Inflammatory macrophage treated with lipopolysaccharide for 1 hour (primary cell): ENCODE measurements at places on chromosomes 5 and 9.
A peak's percentile ranks its signal among the peaks of the same experiment; 100 is the strongest.

- DNase-seq = no peak
These were observed 38.4 kb upstream of the SHB start for GRCh38 chr9:38107405-38107804.

DNA sequence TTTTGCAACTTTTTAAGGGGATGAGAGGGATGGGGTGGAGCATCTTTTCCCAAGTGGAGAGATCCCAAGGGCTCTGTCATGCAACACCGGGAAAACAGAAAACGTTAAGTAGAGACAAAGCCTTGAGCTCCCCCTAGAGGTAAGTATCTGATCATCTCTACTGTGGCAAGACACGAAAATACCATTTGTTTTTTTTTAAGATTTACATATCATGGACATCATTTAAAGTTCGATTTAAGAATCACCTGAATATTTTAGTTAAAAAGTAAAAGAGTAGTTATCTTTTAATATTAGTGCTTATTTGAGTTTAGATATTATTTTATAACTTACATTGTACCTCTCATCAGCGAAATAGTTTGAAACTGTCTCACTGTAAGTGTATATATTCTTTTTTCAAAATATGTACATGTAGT lies 200.4 kb downstream of the LRRC70 start:
- DNase-seq = peak; percentile 28

DNA sequence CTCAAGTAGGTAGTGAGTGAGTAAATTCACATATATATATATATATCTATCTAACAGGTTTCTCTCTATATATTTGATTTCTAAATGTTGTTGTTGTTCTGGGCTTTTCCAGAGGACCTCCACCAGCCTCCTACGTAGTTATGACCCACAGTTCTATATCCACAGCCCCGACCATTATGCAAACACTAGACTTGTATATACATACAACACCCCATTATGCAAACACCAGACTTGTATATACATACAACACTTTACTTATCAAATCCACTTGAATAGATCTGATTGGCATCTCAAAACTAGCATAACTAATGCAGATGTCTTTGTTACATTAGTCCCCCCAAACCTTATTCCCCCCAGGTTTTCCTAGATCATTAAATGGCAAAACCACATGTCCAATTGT lies 108.7 kb downstream of the JAKMIP2 start:
- DNase-seq = no peak

DNA sequence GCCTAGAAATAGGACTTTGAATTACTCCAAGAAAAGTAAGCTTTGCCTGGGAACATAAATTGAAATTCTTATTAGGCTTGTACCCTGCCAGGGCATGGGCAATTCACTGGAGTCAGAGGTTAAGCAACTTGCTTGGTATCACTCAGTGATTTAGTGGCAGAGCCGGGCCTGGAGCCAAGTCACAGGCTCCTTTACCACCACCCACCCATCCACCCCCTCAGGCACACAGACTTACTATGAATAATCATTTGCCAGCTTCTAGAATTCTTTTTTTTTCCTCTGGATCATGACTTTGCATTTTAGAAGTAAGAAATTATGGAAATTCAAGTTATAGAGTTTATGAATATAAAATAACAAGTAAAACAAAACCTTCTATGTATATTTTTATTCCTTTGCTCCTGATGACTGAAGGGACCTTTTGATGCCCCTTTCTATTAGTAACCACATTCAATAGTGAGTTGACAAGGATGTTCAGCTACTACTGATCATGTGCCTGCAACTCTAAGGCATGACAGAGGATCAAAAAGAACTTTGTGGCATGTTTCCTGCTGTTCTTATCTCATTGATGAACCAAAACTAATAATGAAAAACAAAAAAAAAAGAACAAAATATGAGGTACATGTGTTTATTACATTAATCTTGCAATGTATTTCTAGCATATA lies 614.7 kb downstream of the TLR4 start:
- peak; percentile 5 for DNase-seq

DNA sequence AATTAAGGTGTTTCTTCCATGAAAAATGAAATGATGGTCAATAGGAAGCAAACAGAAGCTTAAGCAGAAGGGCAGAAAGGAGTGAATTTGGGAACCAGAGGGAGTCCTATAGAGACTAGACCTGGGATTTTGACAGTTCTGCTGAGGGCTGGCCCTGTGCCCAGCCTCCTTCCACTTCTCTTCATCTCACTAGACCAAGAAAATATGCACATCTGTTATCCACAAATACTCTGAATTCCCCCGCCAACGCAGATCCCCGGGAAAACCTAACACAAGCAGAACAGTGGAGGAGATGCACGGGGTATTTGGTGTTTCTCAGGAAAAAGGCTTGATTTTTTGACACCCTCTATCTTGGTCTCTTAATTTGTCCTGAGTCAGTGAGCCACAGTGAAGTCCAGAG lies 22.7 kb downstream of the GRIA1 start:
- DNase-seq = no peak

GRCh38 chr9:74078647-74079046 lies 418.5 kb upstream of the RORB start:
- DNase-seq = no peak

DNA sequence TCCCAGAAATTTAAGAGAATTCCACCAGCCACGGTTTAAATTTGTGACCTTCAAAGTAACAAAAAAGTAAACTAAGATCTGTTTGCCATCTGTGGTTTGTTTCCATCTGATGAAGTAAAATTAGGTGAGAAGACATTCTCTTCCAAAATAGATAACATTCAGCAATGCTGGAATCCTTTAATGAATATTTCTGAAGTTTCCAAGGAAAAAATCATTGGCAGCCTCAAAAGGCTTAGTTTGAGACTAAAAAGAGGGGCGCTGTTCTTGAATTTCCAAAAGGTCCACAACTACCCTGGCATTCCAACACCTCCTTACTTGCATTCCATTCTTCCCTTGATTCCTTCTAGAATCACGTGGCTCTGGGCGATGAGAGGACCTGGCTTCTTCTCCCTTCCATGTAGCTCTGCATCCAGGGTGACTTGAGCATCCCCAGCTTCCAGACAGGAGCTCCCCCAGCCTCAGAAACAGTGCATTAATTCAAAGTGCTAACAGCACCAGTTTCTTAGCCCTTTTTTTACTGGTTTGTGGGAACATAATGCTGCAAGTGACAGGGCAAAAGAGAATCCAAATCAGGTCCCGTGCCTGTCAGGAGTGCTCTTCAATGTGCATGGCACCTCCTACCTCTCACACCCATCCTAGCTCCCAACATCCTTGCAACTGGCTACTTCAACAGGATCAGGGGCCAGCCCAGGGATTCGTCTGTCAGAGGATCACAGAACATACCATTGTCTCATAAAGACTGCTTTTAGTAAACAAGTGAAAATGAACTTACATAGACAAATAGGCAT lies 191.5 kb upstream of the S1PR3 start:
- no peak for DNase-seq

DNA sequence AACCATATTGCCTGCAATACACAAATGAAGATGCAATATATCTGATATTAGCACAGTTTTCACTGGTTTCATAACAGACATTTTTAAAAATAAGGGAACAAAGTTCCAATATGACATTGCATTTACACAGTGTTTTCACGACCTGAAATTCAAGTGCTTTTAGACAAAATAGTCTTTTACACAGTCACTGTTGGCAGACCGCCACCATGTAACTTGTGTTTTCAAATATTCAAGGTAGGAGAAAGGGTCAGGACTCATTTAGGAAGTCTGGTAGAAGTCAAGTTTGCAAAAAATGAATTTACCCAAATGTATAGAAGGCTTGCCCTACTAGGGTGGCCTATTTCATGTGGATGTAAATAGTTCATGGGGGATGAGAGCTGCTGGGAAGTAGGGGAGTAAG lies 98.1 kb upstream of the TAS2R1 start:
- DNase-seq = no peak

- DNase-seq = no peak
These were observed 32.5 kb upstream of the ZNF354A start for GRCh38 chr5:178762960-178763359.

DNA sequence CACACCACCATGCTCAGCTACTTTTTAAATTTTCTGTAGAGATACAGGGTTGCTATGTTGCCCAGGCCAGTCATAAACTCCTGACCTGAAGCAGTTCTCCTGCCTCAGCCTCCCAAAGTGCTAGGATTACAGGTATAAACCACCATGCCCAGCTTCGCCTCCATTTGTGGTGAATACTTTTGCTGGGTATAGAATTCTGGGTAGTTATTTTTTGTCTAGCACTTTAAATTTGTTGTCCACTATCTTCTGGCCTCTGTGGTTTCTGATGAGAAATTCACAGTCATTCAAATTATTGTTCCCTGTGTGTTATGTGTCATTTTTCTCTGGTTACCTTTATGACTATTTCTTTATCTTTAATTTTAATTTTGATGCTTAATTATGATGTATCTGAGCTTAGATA lies 57.7 kb upstream of the EXOC3 start:
- no peak for DNase-seq

DNA sequence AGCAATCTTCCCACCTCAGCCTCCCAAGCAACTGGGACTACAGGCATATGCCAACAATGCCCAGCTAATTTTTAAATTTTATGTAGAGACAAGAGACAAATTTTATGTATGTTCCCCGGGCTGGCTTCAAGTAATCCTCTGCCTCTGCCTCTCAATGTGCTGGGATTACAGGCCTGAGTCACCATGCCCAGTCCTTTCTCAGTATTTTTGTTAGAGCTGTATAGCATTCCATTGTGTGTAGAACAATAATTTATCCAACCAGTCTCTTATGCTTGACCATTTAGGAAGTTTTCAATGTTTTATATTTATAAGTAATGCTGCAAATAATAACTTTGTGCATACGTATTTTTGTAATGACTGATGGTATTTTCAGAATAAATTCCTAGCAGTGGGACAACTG lies 38.9 kb upstream of the CTXN3 start:
- no peak for DNase-seq
